ENCODE measurements at places on chromosomes 4 and X.

DNA sequence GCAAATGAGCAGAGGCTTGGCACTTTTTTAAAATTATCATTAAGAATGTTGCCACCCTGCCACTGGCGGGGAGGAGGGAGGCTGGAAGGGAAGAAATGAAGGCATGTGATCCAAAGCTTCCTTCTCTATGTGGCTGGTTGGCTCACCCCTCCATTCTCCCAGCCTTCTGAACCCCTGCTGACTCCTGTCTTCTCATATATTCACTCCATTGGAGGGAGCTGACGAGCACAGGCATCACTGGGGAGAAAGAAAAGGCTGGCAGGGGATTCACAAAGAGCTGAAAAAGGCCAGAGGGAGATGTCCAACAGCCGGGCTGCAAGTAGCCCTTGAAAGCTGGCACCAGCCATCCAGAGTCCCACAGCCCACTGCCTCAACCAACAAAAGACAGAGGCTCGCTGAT, 495.6 kb downstream of the BCOR start:
- DNase-seq = peak; percentile 5

DNA sequence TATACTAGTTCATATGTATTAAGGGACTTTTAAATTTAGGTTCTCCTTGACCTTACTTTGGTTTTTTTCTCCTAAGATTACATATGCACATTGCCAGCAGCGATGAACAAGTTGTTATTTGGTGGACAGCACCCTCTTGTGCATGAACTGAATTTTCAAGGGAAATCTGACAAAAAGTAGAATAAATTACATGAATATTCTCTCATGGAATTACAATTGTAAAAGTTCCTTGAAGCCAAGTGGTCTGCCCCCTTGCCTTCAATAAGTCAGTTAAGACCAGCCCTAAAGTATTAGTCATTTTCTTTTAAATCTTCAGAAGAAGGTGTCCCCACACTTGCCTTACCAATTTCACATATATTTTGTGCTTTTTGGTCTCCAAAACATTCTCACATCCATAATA, 30.7 kb upstream of the SMARCA5 start:
- peak; percentile 87 for DNase-seq

DNA sequence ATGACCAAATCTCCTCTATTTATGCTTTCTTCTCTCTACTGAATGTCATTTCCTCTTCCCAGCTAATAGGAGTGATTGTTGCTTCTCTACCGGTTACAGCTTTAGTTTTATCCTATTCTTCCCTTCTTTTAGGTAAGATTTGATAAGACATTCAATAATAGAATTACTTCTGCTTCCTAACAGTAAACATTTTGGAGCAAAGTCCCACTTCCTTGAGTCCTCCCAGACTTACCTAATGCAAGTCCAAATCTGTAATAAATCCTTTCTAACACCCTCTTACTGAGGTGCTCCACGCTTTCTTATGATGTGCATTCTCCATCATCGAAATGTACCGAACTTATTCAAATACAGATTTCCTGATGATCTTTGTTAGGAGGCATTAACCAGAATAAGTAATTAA, 79.2 kb upstream of the GPM6A start:
- no peak for DNase-seq

- DNase-seq = peak; percentile 46
Measured at GRCh38 chr4:142452161-142452855, 393.8 kb downstream of the INPP4B start.

DNA sequence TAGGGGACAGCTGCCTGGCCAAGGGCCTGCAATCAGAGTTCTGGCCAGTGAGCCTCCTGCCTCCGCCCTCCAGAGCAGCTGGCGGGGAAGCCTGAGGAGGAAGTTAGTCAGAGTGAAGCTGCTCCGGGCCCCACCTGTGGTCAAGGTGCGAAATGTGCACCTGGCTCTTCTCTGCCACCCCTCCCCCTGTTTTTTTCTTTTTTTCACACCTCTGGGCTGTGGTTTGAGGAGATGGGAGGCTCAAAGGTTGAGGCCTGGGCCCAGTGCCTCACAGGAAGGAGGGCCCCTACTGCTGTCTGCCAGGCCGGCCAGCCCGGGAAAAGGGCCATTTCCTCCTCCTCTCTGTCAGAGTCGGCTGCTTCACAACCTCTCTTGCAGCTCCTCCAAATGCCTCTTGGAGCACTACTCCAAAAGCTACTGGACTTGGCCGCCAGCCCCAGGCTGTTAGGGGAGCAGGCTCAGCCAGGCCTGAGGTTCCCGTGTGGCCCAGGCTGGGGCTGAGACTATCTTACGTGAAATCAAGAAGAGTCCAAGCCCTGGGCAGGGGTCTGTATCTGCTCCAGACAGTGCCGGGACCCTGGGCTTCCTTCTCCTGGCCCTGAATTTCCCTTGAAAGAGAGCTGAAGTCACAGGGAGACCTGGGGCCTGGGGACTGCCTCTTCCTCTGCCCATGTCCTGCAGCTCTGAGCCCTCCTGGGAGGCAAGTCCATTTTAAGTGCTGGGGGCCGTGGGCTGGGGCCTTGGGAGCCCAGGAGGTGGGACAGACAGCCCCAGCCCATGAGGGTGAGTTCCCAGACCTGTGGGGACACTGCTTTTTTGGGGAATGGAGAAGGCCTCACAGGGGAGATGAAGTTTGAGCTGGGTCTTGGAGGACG, 4.5 kb upstream of the CXCR3 start:
- peak; percentile 30 for DNase-seq

DNA sequence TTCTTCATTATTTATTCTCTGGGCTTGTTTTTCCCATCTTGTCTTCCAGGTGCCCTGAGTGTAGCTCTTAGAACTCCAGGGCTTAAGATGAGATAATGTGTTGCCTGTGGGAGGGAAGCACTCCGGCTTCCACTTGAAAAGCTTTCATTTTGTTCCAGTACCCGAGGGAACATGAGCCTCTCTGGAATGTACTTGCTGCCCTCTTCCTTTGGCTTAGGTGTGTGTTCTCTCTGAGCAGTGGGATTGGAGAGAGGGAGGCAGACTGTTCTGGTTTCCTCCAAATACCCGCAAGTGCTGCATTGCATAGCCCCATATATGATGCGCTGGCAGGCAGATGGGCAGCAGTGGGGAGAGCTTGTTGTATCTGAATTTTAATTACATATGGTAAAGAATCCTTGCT, 861 bp upstream of the DTHD1 start:
- peak; percentile 79 for DNase-seq

DNA sequence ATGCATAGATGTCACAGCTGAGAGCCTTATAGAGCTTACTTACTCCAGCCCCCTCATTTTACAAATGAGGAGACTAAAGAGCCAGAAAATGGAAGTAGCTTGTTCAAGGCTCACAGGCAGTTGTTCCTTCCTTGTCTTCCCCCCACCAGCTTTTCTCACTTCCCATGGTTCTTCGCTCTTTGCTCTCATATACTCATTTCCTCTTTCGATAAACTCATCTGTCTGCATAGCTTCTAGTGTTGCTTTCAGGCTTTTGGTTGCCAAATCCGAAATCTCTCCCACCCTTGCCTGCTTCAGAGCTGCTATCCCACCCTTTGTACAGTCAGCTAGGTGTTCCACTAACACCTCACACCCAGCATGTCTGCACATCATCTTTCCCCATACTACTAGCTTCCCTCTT, 25.0 kb upstream of the GJB1 start:
- DNase-seq = peak; percentile 38

GRCh38 chrX:152798945-152799344, 29.5 kb upstream of the MAGEA6 start:
- no peak for DNase-seq

- peak; percentile 9 for DNase-seq
Measured at GRCh38 chr4:28462766-28463700, 1602.4 kb downstream of the STIM2 start.

- DNase-seq = no peak
Measured at GRCh38 chr4:102638621-102639020, 122.1 kb downstream of the MANBA start.

- no peak for DNase-seq
Measured at GRCh38 chrX:114065577-114066223, 518.2 kb upstream of the HTR2C start.

DNA sequence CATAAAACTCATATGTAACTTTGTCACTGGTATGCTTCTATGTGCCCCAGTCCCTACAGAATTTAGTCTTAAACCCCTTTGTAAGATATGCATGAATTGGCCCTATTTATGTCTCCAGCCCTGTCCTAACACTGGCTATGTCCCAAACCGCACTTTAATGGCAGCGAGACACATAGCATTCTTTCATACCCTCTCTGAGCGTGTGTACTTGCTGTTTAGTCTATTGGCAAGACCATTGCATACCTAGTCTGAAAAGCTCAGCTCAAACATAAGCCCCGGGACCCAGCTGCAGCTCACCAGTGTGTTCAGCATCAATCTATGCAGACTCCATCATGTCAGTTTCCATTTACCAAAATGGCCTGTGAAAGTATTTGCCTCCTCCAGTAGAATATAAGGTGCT, 1018.4 kb upstream of the TENM3 start:
- no peak for DNase-seq

DNA sequence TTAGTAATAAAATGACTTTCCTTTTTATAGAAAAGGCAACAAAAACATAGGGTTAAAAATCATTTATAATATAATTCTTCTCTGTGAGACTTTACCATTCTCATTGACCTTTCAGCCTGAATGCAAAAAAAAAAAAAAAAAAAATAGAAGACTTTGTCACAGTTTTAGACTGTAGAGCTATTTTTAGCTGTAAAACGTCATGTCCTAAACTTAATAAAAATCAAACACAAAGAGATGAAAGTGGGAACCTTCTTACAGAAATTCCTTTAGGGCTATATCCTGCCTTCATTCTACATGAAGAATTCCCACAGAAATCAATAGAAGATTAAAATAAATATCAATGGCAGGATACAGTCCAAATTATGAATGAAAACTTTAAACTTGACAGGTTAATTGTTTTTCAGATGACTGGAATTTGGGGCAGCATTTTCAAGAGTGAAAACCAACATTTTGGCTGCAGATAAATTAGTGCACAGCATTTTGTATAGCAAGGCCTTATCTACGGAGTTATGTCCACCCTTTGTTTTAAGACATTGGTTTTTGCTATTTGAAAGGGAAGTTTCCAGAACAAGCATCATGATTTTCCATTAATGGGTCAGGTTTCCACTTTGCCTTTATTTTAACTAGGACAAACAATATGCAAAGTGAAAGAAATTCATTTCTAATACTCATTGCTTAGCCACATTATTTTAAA, 219.5 kb downstream of the SPCS3 start:
- DNase-seq = no peak

- no peak for DNase-seq
Measured at GRCh38 chr4:24915121-24915922, 2.5 kb upstream of the CCDC149 start.

- DNase-seq = no peak
Measured at GRCh38 chr4:172962564-172963353, 205.9 kb upstream of the GALNT7 start.

- DNase-seq = no peak
Measured at GRCh38 chr4:20676501-20677197, 23.6 kb upstream of the PACRGL start.

DNA sequence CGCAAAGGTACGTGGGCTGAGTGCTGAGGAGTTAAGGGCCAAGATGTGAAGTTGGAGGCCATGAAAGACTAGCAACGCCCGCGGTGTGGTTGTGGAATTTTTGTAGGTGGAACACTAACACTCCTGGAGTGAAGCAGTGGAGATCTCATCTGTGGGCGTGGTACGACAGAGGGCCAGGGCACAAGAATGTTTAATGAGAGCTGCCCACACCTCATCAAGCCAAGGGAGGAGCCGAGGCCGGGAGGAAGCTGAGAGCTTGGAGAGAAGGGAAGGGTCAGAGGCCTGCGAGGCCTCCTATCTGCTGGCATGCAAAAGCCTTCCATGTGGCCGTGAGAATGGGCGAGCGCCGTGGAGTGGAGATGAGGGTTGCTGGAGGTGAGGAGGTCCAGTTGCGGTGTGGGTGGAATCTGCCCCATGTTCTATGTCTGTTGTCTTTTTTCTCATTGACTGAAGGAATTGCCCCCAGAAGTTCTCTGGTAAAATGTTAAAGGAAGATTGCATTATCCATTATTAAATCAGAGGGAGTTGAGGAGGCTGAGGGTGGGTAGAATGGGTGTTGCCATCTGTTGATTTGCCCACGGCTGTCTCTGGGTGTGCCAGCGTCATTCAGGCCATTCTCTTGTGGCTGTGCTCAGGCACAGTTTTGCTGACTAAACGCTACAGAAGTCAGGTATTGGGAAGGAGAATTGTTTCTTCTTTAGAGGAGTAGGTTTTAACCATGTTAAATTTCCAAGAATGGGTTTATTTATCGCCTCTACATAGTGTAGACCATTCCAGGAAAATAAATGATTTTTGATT, 19.8 kb downstream of the SNX25 start:
- DNase-seq = no peak

DNA sequence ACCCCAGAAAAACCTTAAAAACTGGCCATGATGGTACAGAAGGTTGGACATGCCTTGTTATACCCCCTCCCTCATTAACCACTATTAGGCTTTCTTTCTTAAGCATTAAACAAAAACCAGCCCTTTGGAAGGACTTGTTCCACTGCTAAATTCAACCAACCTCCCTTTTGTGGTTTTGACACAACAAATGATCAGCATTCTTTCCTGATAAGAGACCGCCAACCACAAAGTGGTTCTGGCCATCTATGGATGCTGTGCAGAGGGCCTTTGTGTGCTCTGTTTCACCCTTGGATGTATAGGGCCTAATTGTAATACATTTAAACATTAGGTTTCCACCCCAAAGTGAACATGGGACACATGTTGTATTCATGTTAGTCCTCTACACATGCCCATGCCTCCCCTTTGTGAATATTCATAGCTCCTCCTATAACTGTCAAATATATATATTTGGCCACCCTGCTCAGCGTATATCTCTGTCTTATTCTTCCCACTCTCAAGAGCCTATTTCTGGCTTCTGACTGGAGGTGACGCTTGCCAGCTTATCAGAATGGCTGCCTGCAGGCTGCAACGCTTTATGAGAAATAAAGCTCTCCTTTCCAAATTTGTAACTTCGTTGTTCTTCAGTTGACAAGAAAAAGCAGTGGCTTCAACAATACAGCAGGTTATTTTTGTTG, 126.6 kb downstream of the NPNT start:
- DNase-seq = no peak

GRCh38 chrX:85994797-85995196, 52.6 kb downstream of the CHM start:
- DNase-seq = no peak

- no peak for DNase-seq
Measured at GRCh38 chrX:46244451-46244850, 300.8 kb downstream of the ZNF674 start.

- peak; percentile 76 for DNase-seq
Measured at GRCh38 chr4:131091896-131092295, 1995.9 kb downstream of the C4orf33 start.

DNA sequence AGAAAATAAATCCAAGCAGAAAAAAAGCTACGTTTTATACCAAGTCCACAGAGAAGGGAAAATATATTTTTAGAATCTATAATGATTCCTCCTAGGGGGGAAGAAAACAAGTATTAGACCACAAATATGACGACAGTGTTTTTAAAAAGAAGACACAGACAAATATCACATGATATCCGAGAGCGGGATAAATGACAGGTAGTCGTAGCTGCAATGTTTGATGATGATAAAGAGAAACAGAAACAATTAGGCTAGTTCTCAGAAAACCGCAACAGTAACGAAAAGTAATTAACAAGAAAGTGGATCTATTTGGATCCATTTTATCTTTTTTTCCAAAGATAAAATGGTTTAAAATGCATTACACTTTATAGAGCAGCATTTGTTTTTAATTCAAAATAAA, 918 bp downstream of the HAUS3 start:
- DNase-seq = no peak
